Right renal cortex interstitium (tissue), 3 donors: ENCODE measurements at places on chromosomes 3 and 15. TPM values are rescaled to one million over a fixed set of nuclear protein-coding genes. Genes with fewer than 3 reads are reported as not detected.

Gene GHRL
- polyA plus RNA-seq = 4.0 TPM

- no peak for DNase-seq
These were observed 213.0 kb downstream of the NECTIN3 start for GRCh38 chr3:111284503-111285183.

Gene UNC13C
- 10.4 TPM for polyA plus RNA-seq

GRCh38 chr3:100500320-100500880 is 8.0 kb downstream of the TMEM45A start:
- DNase-seq = no peak

DNA sequence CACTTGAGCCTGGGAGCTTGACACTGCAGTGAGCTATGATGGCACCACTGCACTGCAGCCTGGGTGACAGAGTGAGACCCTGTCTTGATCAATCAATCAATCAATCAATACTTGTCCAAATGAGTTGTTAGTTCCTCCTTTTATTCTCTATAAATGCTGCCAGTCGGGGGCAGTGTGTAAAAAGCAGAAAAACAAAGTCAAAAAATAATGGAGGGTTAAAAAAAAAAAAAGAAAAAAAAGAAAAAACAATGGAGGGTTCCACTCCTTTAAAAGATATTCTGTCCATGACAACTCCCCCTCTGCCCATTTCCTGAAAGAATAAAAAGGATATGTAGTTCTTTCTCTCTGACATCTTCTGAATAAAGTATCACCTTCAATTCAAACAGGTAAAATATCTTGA is 1068.6 kb downstream of the FHIT start:
- no peak for DNase-seq

- DNase-seq = no peak
These were observed 154.8 kb downstream of the PLCL2 start for GRCh38 chr3:17039594-17039993.

- no peak for DNase-seq
These were observed 712.5 kb downstream of the MCTP2 start for GRCh38 chr15:94943888-94944287.

- DNase-seq = no peak
These were observed 24.9 kb upstream of the DNAAF4 start for GRCh38 chr15:55532944-55533343.

- no peak for DNase-seq
These were observed 50.5 kb downstream of the ANP32A start for GRCh38 chr15:68770216-68770615.

DNA sequence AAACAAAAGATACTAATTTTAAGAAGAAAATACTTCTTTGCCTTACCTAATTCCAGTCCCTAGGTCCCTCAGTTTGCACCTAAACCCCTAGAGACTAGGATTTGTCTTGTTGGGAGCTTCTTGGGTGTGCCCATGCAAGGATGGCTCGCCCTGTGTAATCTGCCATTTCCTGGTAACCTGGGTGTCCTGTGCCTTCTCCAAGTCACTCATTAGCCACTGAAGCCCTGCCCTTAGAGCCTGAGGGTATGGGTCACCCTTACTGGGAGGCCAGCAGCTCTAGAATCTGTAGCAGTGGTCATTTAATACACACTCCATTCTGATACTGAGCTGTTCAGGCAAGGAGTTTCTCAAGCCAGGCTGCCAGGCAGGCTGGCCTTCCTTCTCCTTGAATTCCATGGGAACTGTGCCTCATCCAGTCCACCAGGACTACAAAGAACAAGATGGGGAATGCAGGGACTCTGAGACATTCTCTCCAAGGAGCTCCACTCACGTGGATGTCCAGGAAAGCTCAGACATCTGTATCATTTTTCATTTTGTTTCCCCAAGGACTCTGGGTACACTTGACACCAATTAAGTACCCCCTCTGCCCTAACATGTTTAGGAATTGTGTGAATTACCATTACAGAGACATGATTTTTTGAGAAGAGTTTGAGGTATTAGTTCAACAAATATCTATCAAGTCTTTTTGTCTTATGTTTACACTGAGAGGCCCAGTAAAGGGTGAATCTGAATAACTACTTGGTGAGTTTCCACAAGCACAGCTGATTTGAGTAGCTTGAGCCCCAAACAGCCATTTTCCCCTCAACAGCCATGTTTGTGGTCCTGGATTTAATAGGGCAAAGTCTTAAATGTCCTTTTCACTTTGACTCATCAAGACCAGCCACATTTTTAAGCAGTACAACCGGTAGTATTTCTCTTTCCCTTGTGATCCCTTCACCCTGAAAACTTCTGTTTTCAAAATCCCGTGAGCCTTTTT is 52.6 kb downstream of the ARNT2 start:
- DNase-seq = no peak

Gene IL17RE
- 12.7 TPM for polyA plus RNA-seq

Gene TMCO5A
- not detected for polyA plus RNA-seq

GRCh38 chr15:29124581-29125381 is 144.8 kb downstream of the NSMCE3 start:
- DNase-seq = no peak

Gene QRICH1
- polyA plus RNA-seq = 86.9 TPM

- no peak for DNase-seq
These were observed 3.0 kb downstream of the RAB6B start for GRCh38 chr3:133892541-133893231.

- DNase-seq = no peak
These were observed 295.1 kb downstream of the SHOX2 start for GRCh38 chr3:157810924-157811718.

DNA sequence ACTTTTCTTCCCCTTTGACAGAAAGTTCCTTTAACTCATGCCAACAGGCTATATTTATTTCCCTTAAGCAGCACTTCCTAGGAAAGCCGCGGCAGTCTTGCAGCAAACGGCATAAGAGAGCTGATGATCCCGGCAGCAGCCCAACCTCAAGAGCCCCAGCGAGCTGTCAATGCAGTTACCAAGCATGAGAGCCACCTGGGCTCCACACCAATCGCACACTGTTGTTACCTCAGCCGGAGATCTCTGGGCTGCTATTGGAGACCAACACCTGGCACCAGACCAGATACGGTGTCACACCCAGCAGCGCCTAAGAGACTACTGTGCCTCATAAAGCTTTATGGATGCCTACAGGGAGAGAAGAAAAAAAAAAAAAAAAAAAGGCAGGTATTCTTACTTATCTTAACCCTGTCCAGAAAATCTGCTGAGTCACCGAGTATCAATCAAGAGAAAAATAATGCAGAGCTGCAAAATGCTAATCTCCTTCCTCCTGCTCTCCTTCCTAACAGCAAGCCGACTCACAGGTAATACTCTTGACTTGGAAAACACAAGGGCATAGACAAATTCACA is 11.7 kb downstream of the ABCC5 start:
- peak; percentile 47 for DNase-seq

- DNase-seq = no peak
These were observed 469.1 kb upstream of the ARHGEF26 start for GRCh38 chr3:153652076-153652475.

- DNase-seq = no peak
These were observed 26.4 kb downstream of the STOML1 start for GRCh38 chr15:73965758-73966113.

Gene KLHDC8B
- 43.8 TPM for polyA plus RNA-seq

- DNase-seq = no peak
These were observed 318.4 kb downstream of the LPP start for GRCh38 chr3:188472336-188472735.

DNA sequence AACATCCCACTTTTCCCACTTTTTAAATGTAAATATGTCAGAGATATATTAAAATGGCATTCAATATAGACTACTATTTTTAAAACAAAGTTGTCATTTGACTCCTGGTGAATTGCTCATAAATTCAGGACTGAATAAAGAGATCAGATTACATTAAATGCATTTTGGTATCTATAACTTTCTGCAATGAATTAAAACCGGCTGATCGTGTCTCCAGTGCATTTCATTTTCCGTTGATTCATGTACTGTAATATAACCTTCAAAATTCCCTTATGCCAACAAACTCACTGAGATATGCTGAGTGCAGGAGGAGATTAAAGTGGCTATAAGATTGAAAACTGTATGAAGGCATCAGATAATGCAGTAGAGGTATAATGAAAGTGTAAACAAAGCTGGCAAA is 361.1 kb upstream of the CDIN1 start:
- DNase-seq = no peak

Gene MAP1A
- polyA plus RNA-seq = 8.7 TPM

GRCh38 chr3:168124291-168124690 is 28.6 kb upstream of the GOLIM4 start:
- DNase-seq = no peak

DNA sequence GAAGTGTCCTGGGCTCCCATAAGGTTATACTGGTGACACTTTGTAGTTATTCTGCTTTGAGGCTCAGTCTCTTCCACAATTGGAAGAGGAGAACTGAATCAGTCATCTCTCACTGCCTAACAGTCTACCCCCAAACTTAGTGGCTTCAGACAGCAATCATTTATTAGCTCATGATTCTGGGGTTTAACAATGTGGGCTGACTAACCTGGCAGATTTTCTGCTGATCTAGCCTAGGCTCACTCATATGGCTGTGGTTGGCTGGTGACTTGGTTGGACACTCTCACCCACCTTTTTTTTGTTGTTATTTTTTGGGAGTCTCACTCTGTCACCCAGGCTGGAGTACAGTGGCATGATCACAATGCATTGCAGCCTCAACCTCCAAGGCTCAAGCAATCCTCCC is 7.1 kb downstream of the GPD1L start:
- DNase-seq = no peak
